Stomach (tissue), 19 donors: ENCODE measurements at places on chromosomes 11 and 22.

DNA sequence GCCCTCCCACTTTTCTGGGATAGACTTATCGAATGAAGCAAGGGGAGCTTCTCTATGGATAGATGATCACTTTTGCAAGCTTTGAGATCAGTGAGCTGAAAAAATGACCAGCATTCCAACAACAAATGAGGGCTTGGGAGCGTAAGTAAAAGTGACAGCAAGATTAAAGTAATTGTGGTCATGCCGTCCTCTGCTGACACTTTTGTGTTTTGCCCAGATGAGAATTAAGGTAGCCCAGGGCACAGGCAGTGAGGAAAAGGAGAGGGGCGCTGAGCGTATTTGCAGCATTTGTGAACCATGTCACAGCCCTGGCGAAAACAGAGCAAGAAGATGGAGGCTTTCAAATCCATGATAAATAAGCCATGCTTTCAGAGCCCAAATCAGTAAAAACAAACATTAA lies 24.6 kb upstream of the TMA7B start:
- DNase-seq: no peak

DNA sequence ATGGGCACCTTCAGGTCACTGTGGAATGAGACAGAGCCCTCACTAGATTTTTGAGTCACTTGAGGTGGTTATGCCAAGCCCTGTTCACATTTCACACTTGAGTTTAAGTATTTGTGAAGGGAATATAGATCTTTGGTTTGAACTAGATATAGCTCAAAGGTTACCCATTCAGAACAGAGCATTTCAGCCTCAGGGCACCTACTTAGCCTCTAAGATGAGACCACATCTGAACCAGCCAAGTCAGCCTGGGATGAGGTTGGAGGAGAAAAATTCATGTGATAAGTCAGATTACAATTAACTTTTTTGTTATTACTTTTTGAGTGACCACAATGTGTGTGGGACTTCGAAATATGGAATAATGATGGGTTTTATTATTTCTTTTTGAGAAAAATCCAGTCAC lies 127.8 kb downstream of the TEAD1 start:
- no peak for DNase-seq

GRCh38 chr22:24180316-24181087 lies 785 bp upstream of the SUSD2 start:
- DNase-seq: no peak

DNA sequence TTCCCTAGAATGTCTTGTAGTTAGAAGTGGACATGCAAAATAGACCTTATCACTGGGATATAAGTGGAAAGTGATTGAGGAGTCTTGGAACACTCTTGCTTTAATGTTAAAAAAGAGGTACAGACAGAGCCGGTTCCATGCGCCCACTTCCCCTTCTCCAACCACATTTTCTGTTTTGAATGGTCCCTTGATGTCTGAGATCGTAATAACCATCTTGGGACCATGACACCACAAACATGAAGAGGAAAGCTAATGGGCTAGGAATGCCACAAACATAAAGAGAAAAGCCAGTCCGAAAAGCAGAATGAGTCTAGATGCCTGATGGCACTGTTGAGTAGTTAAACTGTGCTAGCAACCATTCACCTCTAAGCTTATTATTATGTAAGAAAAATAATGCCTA lies 54.8 kb upstream of the SPON1 start:
- DNase-seq: no peak

- no peak for DNase-seq
Observed at GRCh38 chr22:48939441-48940265, 888.0 kb downstream of the BRD1 start.

- peak; percentile 19 for DNase-seq
Observed at GRCh38 chr11:130370845-130371590, 56.3 kb upstream of the ZBTB44 start.

GRCh38 chr22:39508393-39508792 lies 6.3 kb downstream of the MIEF1 start:
- no peak for DNase-seq

GRCh38 chr11:119626197-119626841 lies 102.7 kb downstream of the NECTIN1 start:
- DNase-seq: no peak
